ENCODE measurements at places on chromosomes 3 and 15.
A peak's percentile ranks its signal among the peaks of the same experiment; 100 is the strongest.

DNA sequence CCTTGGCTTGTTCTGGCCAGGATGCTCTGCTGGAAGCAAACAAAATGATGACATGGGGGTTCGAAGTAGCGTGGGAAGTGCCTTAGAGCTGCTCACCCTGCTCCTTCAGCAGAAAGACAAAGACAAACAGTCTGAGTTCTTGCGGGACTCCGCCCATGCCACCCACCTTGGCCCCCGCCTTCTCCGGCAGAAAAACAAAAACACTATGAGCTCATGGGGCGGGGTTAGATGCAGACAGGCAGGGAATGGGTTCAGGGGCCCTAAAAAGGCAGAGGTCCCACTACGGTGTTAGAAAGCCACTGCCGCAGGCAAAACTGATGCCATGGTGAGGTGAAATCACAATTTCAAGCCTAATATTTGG, 9.7 kb upstream of the NCKIPSD start:
- no peak for DNase-seq

- DNase-seq, result no peak
Measured at GRCh38 chr3:9351709-9352126, 11.1 kb upstream of the THUMPD3 start.

DNA sequence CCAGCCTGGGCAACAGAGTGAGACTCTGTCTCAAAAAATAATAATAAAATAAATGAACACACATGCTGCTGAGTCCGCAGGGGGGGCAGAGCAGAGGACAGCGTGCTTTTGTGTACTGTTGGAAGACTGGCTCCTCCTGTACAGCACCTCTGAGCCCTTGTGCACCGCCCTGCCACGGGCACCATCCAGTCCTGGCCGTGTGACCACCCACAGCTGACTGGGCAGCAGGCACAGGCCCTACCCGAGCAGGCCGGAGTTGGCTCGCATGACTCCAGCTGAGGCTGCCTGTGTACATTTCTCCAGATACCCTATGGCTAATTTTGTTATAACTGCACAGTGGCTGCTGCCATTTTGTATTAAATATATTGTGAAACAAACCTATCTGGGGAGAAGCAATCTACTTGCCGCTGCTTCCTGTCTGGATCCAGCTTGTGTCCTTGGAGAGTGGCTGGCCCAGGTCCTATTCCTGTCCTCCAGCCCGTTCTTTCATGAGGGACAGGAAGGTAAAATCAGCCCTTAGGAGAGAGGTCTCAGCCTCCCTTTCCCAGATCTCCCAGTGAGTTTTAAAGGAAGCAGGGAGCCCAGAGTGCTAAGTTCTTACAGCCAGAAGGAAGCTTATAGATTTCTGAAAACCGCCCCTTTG, 14.6 kb downstream of the IVD start:
- no peak for DNase-seq

DNA sequence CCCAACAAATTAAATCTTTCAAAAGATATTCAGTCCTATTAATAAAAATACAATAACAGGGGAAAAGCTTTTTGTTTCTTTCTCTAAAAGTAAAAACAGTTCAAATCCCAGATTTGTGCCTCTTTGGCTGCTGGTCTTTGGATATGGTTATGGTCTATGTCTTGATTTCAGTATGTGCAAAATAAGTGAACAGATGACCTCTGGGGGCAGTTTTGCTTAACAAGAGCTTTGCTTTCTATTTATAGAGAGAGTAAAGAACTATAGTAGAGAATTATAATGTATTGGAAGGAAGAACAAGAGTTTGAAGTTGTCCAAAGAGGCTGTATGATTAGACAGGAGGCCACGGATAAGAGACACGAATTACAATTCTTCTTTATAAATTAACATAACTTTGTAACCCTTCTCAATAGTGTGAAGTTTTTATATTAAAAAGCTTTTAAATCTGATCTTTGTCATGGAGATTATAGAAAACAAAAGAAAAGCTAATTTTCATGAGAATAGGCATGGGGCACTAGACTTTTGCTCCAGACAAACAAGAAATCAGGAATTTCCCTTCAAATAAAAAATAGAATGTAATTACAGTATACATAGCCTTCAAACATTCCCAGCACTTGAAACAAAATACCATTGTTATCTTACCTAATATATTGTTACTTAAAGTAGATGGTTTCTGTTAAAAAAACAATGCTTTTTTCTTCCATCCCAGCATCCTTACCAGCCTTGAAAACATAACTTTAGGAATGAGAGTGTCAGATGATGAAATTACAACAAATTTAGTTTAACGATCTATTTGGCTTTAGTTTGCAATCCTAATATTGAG, 432.7 kb upstream of the ARHGEF26 start:
- no peak for DNase-seq

DNA sequence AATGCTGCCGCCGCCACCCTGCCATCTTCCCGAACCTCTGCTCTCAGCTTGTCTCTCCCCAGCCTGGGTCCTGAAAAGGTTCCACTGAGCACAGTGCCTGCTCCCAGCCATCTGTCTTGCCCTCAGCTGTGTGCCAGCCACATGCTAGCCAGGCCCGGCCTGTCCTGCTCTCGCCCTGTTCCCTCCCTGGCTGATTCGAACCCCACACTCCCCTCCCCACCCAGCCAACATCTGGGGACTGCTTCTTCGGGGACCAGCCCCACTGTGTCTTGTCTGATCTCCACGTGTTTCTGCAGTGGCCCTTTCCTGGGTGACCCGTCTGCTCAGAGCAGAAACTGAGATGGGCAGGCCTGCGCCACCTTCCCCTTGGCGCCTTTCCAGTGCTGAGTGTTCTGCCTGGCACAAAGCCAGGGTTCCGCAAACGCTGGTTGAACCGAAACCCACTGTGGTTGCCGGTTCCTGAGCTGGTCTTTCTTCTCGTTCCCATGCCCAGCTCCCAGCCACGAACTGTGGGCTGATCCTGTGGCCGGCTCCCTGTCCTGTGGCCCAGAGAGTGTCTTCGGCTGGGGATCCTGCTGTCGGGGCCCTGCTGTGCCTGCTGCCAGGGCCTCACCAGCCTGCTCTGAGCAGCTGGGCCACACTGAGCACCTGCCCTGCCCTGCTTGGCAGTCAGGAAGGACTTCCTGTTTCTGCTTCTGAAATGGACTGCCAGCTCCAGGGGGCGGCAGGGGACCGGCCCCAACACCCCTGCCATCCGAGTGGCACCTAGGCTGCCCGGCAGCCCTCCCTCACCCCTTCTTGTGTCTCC, 62.7 kb upstream of the KLF13 start:
- no peak for DNase-seq

DNA sequence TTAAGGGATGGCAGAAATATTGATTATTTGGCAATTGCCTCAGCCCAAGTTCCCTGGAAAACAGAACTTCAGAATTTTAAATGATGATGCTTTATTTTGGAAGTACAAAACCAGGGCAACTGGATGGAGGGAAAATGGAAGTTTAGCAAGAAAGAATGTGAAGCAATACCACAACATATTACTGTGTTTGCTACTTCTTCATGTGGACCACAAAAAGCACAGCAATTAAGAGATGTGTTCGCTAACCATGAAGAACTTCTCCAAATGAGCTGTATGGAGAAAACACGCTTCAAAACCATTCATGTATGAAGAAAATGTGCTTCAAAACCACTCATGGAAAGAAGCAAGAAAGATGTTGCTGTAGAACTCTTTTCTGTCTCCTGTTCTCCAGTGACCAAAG, 64.7 kb upstream of the ARL6 start:
- DNase-seq, result no peak

DNA sequence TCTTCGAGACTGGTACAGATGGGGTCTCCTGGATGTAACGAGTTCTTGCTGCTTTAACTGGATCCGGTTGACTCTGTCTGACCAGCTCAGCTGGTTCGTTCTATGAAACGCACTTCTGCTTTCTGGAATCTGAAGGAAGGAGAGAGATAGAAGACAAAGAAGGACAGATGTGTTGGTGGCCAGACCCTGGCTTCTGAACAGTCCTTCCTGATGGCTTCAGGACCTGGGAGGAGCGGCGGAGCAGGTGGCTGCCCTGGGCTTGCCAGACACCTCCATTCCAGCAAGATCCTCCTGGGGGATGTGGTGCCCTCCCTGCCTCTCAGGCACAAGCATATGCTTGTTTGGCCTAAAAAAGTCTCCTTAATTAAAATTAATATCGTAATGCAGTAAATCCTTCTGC, 99.9 kb downstream of the APBA2 start:
- DNase-seq, result no peak

- DNase-seq, result no peak
Measured at GRCh38 chr3:111590143-111590491, 5.0 kb downstream of the ZBED2 start.

- no peak for DNase-seq
Measured at GRCh38 chr3:24837601-24838000, 343.0 kb upstream of the THRB start.

- DNase-seq, result no peak
Measured at GRCh38 chr3:10935028-10935427, 57.5 kb upstream of the SLC6A1 start.

GRCh38 chr15:33150431-33150941, 44.0 kb downstream of the FMN1 start:
- DNase-seq, result no peak

GRCh38 chr3:49013113-49013737, 5.2 kb downstream of the DALRD3 start:
- no peak for DNase-seq

- DNase-seq, result no peak
Measured at GRCh38 chr3:63029921-63030320, 154.7 kb upstream of the CADPS start.

DNA sequence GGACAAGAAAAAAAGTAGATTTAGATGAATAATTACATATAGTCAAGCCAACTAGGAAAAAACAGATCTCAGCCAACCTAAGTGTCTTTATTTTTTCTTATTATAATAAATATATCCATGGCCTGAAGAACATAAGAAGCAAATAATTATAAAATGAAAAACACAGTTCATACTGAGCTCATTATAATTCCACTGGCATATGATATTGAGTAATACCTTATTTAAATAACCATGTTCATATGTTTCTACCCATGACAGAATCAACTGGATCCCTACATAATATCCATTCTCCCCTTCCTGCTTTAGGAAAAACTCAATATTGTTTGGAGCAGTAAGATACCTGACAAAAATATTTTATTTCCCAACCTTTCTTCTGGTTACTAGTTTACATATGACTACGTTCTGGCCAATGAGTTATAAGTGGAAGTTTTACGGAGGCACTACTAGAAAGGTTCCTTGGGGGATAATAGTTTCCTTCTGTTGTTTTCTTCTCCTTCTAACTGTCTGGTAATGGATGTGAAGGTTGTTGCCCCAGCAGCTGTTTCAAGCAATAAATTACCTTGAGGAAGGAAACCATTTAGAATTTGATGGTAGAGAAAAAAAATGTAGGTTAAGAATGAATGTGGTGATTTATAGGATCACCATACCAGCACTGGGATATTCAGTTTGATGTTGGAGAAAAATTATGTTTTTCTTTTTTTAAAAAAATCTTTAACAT, 184.1 kb upstream of the MBNL1 start:
- DNase-seq, result no peak

DNA sequence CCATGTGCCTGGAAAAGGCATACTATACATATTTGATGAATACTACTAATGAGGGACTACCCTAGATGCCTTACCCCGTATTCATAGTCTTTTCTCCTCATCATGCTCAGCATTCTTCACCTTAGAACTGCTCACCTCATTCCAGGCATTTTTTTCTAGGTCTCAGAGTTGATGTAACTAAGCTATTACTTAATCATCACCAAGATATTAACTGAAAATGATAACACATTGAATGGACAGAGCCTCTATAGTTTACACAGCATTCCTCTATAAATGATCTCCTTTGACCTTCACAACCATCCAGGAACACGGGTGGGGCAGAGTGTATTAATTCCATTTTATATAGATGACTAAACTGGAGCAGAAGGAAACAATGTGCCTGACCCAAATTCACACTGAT, 174.1 kb upstream of the DPH6 start:
- DNase-seq, result no peak

DNA sequence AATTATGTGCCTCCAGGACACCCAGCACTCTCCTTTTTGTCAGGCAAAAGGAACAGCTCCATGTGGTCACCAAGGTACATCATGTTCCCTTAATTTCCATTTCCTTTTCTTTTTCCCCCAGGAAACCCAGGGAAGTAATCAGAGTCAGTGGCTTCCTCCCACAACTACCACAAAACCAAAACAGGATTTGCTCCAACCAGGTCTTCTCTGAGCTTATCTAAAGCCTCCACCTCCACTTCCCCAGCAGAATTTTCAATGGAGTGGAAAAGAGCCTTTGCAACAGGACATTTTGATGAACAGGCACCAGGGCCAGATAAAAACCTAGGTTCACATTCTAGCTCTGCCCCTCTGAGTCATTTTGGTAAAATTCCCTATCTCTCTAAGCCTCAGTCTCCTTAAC, 154.3 kb downstream of the NR2F2 start:
- DNase-seq, result no peak

DNA sequence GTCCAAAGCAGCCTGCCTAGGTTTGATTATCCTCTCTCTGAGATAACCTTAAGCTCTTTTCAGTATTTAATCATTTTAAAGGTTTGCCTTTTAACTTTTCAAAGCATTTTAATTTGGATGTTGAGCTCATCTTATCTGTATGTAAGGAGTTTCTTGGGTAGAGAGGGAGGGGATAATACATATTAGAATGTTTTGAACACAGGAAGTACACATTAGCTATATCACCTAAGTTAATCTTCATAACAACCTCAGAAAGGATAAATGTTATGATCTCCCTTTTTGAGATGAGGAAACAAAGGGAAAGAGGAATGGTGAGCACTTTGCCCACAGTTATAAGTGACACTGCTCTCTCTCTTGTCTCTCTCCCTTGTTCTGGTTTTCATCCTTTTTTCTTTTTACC, 2.2 kb upstream of the CD47 start:
- DNase-seq, result no peak

DNA sequence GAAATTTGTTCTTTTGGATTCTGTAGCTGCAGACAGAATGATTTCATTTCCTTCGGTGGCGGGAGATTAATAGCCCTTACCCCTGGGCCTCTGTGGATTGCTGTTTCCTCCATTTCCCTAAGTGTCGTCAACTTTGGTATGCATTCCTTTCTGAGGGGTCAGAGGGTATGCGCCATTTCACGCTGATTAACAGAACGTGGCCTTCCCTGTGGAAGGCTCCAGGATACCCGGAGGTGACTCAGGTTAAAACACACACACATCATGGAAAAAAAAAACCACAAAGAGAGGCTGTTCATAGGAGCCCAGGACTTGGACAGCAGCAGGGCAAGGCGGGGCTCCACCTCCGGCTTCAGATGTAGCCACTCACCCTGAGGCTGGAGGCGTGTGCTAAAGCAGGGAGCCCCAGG, 51.9 kb downstream of the EPHB1 start:
- peak; percentile 47 for DNase-seq
